ENCODE measurements at places on chromosomes 4 and X. TPM values are rescaled to one million over a fixed set of nuclear protein-coding genes. Genes with fewer than 3 reads are reported as not detected.

- no peak overlapping the region for H3K4me3 ChIP-seq
- no peaks in the 10 kb centered on the region for H3K36me3 ChIP-seq
- H3K27ac ChIP-seq, result no peak overlapping the region
- DNase-seq, result no peak
- H3K4me1 ChIP-seq, result peaks cover 38% of the 10 kb centered on the region
These were observed 43.1 kb upstream of the GPR78 start for GRCh38 chr4:8537041-8537461.

GRCh38 chr4:72924814-72925213 is 144.7 kb downstream of the COX18 start:
- no peak overlapping the region for H3K27ac ChIP-seq
- H3K4me1 ChIP-seq, result no peaks in the 10 kb centered on the region
- no peaks in the 10 kb centered on the region for H3K27me3 ChIP-seq
- no peak for DNase-seq
- no peaks in the 10 kb centered on the region for H3K36me3 ChIP-seq
- no peak overlapping the region for H3K4me3 ChIP-seq

GRCh38 chr4:71187404-71188155 is 151.2 kb upstream of the SLC4A4 start:
- H3K4me1 ChIP-seq, result peaks cover 14% of the 10 kb centered on the region
- peak; percentile 11 for DNase-seq

Gene GPR119
- not detected for total RNA-seq

- H3K27ac ChIP-seq, result no peak overlapping the region
- no peaks in the 10 kb centered on the region for H3K36me3 ChIP-seq
- H3K4me1 ChIP-seq, result no peaks in the 10 kb centered on the region
- no peak for DNase-seq
These were observed 586.9 kb downstream of the TMA16 start for GRCh38 chr4:164081371-164081770.

DNA sequence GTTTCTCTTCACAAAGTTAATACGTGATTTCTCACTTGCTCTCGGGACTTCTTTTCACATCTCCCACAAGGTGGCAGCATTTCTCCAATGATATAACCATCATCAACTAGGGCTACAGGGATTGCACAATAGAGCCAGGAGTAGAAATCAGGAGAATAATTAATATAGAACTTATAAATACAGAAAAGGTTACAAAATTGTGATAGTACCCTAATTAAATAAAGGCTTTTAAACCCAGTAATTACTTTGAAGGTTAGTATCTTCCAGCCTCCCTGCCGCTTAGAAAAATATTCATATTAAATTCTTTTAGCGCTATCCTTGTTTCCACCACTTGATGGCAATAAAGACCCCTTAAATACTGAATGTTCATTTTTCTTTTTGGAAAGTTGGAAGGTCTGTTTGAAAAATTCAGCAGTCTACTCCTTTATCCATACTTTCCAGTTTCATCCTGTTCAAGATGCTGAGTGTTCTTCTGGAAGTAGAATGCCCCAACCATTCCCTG is 65.8 kb downstream of the RASGEF1B start:
- no peak overlapping the region for H3K27ac ChIP-seq
- H3K4me3 ChIP-seq, result no peak overlapping the region
- H3K27me3 ChIP-seq, result peaks cover 8% of the 10 kb centered on the region
- peak; percentile 54 for DNase-seq

- H3K27ac ChIP-seq, result peak overlapping the region; percentile 75
- DNase-seq, result peak; percentile 82
- H3K36me3 ChIP-seq, result peaks cover 22% of the 10 kb centered on the region
These were observed 88.3 kb downstream of the ZNF718 start for GRCh38 chr4:212438-213188.

- no peaks in the 10 kb centered on the region for H3K36me3 ChIP-seq
- no peak overlapping the region for H3K27ac ChIP-seq
- no peak for DNase-seq
- no peak overlapping the region for H3K4me3 ChIP-seq
These were observed 261.2 kb upstream of the ANKRD50 start for GRCh38 chr4:124973716-124974115.

Gene POU4F2
- total RNA-seq, result 0.59 TPM

- no peak overlapping the region for H3K27ac ChIP-seq
- H3K27me3 ChIP-seq, result no peaks in the 10 kb centered on the region
- DNase-seq, result no peak
- peaks cover 11% of the 10 kb centered on the region for H3K4me1 ChIP-seq
- no peak overlapping the region for H3K4me3 ChIP-seq
- H3K36me3 ChIP-seq, result no peaks in the 10 kb centered on the region
These were observed 63.2 kb upstream of the HELT start for GRCh38 chr4:184955116-184955515.

DNA sequence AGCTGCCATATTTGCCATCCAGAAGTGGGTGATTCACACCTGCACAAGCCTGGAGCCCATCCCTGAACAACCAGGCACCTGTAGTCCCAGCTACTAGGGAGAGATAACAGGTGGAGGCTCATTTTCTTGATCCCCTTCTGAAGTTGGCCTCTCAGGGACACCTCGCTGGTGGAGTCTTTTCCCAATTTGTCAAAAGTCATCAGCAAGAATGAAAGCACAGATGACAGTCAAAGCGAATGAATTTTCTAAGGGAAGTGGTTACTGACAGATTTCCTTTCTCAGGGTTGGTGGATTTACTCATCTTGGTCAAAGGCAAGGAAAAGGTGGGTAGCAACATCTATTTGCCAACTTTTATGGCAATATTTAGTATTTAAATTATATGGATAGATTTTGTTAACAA is 36.5 kb downstream of the FGFBP1 start:
- H3K4me1 ChIP-seq, result no peaks in the 10 kb centered on the region
- DNase-seq, result no peak
- no peaks in the 10 kb centered on the region for H3K27me3 ChIP-seq
- H3K27ac ChIP-seq, result no peak overlapping the region
- no peaks in the 10 kb centered on the region for H3K36me3 ChIP-seq

DNA sequence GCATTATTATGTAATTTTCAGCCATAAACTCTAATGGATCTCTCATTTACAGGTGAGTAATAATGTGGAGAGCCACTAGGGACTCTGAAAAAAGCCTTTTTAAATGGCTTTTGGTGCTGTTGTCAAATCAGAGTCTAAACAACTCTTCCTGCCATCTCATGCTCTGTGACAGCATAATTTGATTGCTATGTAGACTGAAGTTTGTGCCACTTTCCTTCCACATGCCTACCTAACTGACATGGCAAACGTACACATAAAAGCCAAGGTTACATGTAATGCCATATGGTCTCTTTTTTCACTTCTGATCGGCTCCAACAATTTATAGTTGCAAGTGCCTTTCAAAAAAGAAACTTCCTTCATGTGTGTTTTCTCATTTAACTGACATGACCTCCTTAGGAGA is 94.3 kb downstream of the SH2D1A start:
- no peak overlapping the region for H3K27ac ChIP-seq
- DNase-seq, result no peak
- H3K4me1 ChIP-seq, result no peaks in the 10 kb centered on the region
- H3K4me3 ChIP-seq, result no peak overlapping the region

Gene ANXA10
- not detected for total RNA-seq

GRCh38 chr4:138646383-138646782 is 369.2 kb upstream of the NOCT start:
- H3K4me1 ChIP-seq, result peaks cover 3% of the 10 kb centered on the region

Gene SLC6A8
- 7.9 TPM for total RNA-seq

DNA sequence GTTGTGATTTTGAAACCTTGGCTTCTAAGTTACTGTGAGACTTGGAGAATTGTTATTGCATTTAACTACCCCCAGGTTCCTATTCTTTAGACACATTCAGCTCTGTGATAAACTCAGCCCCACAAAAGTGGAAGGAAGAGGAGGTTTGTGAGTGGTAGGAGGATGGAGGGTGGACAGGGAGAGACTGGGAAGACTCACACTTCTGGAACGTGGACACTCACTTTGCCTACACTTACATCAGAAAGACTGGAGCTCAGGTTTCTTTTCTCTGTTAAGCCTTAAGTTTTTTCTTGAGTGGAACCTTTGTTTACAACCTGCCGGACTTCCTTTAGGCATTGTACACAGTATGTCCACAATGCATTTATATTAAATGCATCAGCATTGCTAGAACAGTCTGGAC is 99.0 kb downstream of the AREG start:
- DNase-seq, result no peak
- no peaks in the 10 kb centered on the region for H3K36me3 ChIP-seq
- no peak overlapping the region for H3K27ac ChIP-seq

Gene TSPAN6
- total RNA-seq, result 52.2 TPM

Gene MTMR8
- 3.4 TPM for total RNA-seq

GRCh38 chr4:174318829-174319764 is 35.4 kb downstream of the CEP44 start:
- no peaks in the 10 kb centered on the region for H3K27me3 ChIP-seq
- peak; percentile 8 for DNase-seq
- peaks cover 4% of the 10 kb centered on the region for H3K4me1 ChIP-seq
- no peaks in the 10 kb centered on the region for H3K36me3 ChIP-seq

DNA sequence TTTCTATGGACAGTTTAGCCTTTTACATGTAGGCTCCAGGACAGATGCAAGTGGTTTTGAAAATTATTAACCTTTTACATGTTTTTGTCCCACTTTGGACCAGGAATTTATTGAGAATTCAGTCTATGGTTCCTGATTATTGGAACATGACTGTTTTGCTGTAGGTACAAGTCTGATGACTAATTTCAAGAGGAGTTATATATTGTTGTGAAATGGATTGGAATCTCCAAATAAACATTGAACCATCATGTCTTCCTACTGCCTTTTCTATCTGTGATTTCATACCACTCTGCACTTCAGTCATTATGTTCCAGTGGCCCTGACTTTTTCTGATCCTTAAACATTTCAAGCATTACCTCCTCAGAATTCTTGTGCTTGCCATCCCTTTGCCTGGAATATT is 35.9 kb downstream of the TBC1D19 start:
- peaks cover 7% of the 10 kb centered on the region for H3K4me1 ChIP-seq
- no peak overlapping the region for H3K4me3 ChIP-seq
- no peak for DNase-seq
- H3K36me3 ChIP-seq, result no peaks in the 10 kb centered on the region
- no peak overlapping the region for H3K27ac ChIP-seq

DNA sequence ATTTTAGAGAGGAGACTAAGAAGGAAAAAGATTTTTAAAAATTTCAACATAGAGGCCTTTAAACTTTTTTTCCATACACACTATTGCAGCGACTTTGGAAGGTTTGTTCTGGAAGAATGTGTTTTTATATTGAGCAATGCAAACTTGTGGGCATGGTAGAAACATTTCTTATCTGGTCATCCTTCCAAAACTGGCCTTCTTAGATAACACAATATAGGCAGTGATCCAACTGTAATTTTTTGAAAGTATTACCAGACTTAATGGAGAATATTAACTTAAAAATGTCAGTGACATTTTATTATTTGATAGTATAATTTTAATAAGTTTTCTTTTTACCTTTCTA is 25.6 kb downstream of the FHDC1 start:
- H3K4me1 ChIP-seq, result peaks cover 19% of the 10 kb centered on the region
- no peaks in the 10 kb centered on the region for H3K36me3 ChIP-seq
- no peak overlapping the region for H3K4me3 ChIP-seq

DNA sequence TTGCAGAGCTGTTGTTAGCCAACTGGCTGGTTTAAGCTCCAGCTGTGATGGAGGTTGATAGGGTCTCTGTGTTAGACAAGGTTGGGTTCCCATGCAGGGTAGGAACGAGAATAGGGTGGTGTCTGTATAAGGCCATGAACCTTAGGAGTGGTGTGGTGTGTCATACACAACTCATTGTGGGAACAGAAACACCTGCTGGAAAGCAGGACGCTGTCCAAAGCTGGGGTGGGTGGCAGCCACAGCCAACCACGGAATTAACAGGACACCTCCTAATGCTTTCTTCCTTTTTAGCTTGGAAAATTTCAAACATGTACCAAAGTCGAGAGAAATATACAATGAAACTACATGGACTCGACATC is 94.4 kb downstream of the ARHGAP10 start:
- no peak overlapping the region for H3K4me3 ChIP-seq
- H3K4me1 ChIP-seq, result peaks cover 11% of the 10 kb centered on the region
- no peaks in the 10 kb centered on the region for H3K36me3 ChIP-seq
- H3K27ac ChIP-seq, result no peak overlapping the region

Gene RAB41
- total RNA-seq, result not detected

- H3K4me1 ChIP-seq, result no peaks in the 10 kb centered on the region
- no peaks in the 10 kb centered on the region for H3K27me3 ChIP-seq
- H3K4me3 ChIP-seq, result no peak overlapping the region
- no peaks in the 10 kb centered on the region for H3K36me3 ChIP-seq
- DNase-seq, result no peak
These were observed 1053.5 kb upstream of the TENM3 start for GRCh38 chr4:181189751-181190150.

DNA sequence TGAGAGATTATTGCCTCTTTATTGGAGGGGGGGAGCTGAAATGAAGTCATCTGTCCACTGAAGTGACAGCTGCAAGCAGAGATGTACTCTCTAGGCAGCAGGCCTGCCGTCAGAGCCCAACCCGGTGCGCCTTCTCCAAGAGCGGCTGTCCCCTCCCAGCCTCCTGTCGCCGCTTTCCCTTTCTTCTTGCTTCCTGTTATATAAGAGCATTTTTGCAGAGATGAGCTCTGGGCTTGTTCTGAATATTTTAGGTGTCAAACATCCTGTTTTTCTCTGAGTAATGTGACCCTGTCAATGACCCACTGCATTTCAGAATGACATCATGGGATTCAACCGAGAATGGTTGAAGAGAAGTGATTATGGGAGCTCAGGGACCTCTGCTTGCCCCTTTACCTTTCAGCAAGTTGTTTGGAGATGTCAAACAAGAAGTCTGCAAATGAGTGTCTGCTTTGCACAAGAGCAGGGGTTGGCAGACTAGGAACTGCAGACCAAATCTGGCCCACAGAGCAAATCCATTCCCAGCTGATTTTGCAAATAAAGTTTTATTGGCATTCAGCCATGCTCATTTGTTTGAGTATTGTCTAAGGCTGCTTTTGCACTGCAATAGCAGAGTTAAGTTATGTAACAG is 79.9 kb downstream of the SLC9A6 start:
- no peak for DNase-seq
- no peak overlapping the region for H3K4me3 ChIP-seq
- peaks cover 4% of the 10 kb centered on the region for H3K4me1 ChIP-seq
- H3K27ac ChIP-seq, result no peak overlapping the region

DNA sequence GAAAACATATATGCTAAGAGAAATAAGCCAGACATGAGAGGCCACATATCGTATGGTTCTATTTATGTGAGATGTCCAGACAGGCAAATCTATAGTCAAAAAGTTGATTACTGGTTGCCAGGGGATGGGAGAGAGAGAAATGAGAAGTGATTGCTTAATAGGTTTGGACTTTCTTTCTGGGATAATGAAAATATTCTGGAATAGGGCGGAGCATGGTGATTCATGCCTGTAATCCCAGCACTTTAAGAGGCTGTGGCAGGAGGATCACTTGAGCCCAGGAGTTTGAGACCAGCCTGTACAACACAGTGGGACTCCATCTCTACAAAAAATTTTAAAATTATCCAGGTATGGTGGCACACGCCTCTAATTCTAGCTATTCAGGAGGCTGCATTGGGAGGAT is 22.4 kb downstream of the RBM47 start:
- no peak overlapping the region for H3K4me3 ChIP-seq
- no peaks in the 10 kb centered on the region for H3K27me3 ChIP-seq
- H3K27ac ChIP-seq, result no peak overlapping the region
- peaks cover 3% of the 10 kb centered on the region for H3K36me3 ChIP-seq

- H3K27ac ChIP-seq, result no peak overlapping the region
- no peak for DNase-seq
- H3K4me1 ChIP-seq, result no peaks in the 10 kb centered on the region
- H3K27me3 ChIP-seq, result no peaks in the 10 kb centered on the region
These were observed 592.4 kb downstream of the ACTRT1 start for GRCh38 chrX:127459790-127460189.

Gene ALB
- total RNA-seq, result 0.64 TPM

Data from endothelial cell (in vitro differentiated cells).